ENCODE measurements at places on chromosomes 2 and 18.

- DNase-seq: no peak
Observed at GRCh38 chr18:74638210-74638609, 40.5 kb downstream of the ZNF407 start.

GRCh38 chr2:1563084-1563857 is 150.0 kb downstream of the TPO start:
- no peak for DNase-seq

DNA sequence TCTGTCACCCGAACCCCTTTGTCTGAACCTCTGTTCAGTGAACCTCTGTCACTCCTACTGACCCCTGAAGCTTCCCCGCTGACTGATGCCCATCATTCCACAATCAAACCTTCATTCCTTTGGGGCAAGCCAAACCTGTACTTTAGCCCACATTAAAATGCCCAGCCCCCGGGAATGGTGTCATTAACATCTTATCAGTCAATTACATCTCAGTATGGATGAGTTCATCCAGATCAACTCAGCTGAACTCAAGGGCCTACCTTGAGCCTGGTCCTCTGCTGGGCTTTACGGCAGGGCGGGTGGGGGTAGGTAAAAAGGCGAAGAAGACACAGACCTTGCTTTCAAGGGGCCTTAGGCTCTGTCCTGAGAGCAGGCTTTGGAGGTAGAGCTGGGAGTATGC is 154.4 kb upstream of the SMAD2 start:
- DNase-seq: no peak

- DNase-seq: peak; percentile 57
Observed at GRCh38 chr2:98508709-98509066, 64.0 kb downstream of the INPP4A start.

DNA sequence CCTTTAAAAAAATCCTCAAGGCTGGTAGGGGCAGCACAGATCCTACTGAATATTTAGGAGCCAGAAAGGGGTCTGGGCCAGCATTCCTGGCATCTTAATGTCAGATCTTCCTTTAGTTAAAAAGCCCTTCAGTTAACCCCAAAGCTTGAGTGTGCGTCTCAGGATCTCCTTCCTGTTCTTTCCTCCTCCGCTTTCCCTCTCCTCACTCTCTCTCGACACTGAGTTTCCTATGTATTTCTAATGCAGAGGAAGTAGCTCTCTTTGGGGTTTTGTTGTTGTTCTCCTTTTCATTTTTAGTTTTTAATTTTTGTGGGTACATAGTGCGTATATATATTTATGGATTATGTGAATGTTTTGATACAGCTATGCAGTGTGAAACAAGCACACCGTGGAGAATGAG is 109.9 kb upstream of the COPS8 start:
- DNase-seq: no peak

DNA sequence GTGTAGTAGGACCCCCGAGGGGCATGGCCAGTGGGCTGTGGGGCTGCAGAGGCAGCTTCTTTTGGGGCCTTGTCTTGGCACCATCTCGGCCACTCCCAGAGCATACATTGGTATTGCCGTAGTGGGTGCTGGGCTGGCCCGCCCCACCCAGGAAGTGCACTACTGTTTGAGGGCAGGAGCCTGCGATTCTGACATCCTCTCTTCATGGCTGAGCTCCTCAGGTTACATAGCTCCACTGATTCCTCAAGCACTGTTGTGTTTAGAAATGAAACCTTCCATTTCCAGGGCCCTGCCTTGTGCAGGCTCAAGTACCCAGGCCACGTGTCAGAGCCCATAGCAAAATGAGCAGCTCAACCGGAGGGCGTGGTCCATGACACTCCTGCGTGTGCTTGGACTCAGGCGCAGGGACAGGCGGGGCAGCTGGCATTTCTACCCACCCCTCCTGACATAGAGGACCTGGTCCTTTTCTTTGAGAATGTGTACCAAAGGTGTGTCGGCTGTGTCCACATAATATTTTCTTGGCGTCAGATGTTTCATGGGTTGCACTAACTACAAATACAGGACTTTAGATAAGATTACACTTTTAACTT is 67.9 kb downstream of the DGKD start:
- DNase-seq: peak; percentile 54

GRCh38 chr2:100537918-100538317 is 24.9 kb upstream of the PDCL3 start:
- no peak for DNase-seq

DNA sequence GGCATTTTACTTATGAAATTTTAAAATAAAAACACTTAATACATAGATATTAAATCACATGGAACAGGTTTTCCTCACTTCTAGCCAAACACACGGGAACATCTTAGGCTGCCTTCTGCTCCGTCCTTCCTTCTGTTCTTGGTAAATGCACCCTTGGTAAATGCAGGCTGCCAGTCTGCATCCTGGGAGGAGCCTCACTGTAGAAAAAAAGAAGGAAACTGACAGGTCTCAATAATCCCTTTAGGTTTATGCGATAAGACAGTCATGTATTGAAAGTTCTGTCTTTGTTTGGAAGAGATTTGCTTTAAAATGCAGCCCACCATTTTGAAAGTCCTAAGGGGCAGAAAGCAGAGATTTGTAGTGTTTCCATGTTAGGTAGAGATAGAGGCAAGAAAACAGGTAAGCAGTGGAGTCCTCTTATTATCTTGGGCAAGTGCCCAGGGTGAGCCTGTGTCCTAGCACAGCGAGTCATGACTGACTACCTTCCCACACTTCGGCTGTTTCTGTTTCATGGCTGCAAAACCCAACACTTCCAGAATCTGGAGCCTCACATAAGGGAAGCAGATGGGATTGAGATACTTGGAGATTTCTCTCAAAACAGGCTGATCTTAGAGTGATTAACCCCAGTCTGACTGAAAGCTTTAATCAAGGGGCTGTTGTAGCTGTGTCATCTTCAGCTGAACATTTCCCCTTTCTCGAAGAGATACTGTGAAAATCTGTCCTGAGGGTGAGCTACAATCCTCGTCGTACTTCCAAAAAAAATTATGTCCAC is 131.4 kb upstream of the MAP3K20 start:
- DNase-seq: no peak

- no peak for DNase-seq
Observed at GRCh38 chr2:109637749-109638570, 23.8 kb downstream of the SOWAHC start.

GRCh38 chr2:64797881-64798575 is 144.3 kb upstream of the SERTAD2 start:
- no peak for DNase-seq

DNA sequence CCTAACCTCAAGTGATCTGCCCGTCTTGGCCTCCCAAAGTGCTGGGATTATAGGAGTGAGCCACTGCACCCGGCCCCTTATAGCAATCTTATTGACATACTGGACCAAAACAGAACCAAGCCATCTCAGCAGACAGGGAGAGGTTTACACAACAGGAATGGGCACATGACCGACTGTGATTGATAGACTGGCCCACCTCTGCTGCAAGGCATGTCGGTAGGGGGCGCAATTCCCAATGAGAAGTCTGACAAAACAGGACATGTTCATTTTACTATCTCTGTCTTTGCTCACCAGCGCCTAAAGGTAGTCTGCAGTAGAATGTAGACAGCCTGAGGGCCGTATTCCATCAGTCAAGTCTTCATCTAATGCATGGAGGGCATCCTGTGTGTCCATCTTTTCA is 2.0 kb downstream of the LYPD6B start:
- peak; percentile 43 for DNase-seq

GRCh38 chr2:120396013-120396860 is 50.3 kb downstream of the INHBB start:
- DNase-seq: no peak

- no peak for DNase-seq
Observed at GRCh38 chr2:238304116-238304515, 15.7 kb upstream of the PER2 start.

DNA sequence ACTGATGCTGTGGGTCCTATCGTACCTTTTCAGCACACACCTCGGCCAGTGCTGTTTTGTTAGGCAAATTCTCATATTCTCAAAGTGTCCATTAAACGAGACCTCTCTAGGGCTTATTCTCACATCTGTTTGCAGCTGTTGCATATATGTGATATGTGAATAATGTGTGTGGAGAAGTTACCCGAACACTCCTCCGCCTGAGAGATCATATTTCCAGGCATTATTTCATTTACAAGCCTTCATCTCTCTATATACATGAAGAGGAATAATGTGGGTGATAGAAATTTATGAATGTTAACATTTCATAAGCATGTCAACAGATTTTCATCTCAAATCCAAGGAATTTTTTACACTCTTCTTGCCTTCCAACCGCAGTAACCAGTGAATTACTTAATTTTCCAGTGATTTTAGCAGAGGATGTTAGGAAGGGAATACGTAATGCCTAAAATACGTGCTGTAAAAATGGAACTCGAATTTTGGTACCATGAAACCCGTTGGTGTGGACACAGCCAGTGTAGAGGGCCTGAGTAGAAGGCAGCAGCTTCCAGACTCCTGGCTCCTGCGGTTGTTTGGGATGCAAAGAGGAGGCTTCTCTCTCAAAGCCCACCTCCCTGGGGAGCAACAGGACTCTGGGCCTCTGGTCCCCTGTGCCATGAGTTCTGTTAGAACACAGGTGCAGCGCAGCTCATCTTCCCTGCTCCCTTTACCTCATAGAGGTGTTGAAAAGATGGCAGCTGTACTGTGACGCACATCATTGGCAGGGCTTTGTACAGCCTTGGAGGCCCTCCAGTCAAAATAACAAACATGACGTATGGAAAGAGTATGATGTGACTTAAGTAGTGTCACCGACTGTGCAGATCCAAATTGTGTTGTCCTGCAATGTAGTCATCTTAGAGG is 280.1 kb downstream of the NEDD4L start:
- no peak for DNase-seq

DNA sequence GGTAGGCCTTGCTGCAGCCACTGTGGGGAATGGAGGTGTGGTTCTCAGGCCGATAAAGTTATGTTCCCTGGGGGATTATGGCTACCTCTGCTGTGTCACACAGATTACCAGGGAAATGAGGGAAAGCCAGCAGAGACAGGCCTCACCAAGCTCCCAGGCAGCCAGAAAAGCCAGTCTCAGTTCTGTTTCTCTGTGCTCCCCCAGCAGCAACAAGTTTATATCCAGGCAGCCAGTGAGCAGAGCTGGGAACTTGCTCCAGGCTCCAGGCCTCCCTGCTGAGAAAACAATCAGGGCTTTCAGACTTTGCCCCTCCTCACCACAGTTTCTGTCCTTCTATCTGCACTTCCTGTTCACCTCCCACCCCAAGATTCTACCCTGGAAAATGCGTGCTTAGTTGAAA is 596.6 kb upstream of the GYPC start:
- no peak for DNase-seq

DNA sequence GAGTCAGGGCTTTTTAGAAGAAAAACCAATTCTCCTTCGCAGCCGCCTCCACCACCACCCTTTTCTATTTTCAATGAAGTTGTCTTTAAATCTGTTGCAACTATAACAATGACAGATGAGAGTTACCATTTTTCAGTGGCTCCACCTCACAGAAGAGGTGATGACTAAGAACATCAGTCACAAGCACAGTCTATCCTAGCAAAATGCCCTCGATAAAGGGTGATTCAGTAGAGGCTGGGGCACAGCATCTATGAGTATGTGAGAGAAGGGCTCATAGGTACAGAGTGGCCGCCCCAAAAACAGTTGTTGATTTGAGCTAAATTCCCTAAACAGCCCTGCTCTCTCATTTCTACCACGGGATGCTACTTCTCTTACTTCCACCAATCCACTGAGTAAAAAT is 310.8 kb upstream of the MGAT5 start:
- DNase-seq: no peak

DNA sequence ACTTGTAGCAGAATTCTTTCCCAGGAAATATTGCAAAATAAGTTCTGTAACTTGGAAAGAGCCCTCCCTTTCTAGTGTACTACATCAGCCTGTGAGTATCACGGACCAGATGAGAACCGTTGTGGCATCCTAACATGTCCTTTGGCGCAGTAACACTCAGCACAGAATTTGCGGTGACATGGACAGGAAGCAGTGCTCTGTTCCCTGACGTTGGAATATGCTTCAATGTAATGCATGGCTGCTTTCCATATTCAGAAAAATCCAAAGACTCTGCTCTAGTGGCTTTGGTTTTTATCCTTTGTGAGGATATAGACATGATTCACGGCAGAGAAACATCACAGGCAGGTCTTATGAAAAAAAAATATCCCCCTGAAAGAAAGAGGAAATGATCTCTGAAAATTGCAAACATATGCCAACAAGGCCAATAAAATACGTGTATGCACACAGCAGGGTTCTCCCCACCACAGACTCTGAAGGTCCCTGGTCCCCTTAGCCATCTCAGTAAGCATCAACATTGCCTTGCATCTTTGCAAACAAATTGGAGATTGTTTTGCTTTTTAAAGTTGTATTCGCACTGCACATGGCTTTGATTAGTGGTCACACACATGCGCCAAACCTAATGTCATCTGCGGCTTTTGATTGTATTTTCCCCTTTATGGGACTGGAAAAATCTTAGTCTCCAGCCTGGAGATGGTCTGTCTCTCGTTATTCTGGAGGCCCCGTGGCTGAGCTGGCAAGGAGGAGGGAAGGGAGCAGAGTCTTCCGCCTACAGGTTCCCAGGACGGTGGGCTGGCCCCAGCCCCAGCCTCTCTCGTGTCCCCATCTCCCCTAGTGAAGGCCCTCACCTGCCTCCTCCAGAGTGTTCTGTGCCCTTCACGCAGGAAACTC is 122.9 kb downstream of the COPS8 start:
- DNase-seq: no peak

GRCh38 chr2:80040226-80040625 is 264.3 kb downstream of the LRRTM1 start:
- no peak for DNase-seq

DNA sequence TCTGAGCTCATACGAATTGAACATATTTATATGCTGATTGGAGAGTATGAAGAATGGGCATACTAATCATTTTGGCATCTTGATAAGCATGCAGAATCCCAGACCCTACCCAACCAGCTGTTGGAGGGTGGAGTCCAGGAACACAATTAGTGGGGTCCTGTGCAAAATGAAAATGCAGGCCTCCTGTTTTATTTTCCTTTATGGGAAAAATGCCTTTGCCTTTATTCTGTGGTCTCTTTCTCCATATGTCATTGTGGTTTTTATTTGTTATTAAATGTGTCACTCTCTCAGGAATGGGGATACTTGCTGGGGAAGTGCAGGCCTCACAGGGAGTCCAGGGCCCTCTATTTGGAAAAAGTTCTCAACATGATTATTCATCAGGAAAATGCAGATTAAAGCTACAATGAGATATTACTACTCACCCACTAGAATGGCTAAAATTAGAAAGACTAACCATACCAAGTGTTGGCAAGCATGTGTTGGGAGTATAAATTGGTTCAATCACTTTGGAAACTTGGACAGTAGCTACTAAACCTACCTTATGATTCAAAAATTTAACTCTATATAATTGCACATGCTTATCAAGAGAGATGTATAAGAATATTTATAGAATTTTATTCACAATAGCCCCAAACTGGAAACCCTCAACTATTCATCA is 223.1 kb upstream of the FBXO11 start:
- no peak for DNase-seq
